Activated T-helper 9 cell treated with anti-CD3 and anti-CD28 coated beads, Interleukin-2, amount 50 U/mL, for 16 hours (primary cell): ENCODE measurements at places on chromosomes 6 and 20.

GRCh38 chr6:24925661-24926060 lies 10.1 kb downstream of the RIPOR2 start:
- DNase-seq, result no peak

DNA sequence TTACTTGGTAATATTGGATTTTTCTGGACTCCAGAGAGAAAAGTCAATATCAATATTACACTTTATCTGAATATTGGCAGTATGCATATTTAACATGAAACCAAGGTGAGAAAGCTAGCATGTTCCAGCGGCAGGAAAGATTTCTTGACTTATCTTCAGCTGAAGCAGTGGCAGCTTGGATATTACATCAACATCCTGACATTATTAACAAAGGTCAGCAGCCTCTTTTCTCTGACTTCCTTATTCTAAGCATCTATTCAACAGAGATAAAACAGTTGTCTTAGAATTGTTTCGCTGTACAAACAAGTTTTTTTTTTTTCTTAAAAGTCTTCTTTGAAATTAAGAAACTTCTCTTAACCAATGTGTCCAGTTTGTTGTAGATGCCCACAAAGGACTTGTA lies 11.8 kb downstream of the DCBLD1 start:
- DNase-seq, result no peak

DNA sequence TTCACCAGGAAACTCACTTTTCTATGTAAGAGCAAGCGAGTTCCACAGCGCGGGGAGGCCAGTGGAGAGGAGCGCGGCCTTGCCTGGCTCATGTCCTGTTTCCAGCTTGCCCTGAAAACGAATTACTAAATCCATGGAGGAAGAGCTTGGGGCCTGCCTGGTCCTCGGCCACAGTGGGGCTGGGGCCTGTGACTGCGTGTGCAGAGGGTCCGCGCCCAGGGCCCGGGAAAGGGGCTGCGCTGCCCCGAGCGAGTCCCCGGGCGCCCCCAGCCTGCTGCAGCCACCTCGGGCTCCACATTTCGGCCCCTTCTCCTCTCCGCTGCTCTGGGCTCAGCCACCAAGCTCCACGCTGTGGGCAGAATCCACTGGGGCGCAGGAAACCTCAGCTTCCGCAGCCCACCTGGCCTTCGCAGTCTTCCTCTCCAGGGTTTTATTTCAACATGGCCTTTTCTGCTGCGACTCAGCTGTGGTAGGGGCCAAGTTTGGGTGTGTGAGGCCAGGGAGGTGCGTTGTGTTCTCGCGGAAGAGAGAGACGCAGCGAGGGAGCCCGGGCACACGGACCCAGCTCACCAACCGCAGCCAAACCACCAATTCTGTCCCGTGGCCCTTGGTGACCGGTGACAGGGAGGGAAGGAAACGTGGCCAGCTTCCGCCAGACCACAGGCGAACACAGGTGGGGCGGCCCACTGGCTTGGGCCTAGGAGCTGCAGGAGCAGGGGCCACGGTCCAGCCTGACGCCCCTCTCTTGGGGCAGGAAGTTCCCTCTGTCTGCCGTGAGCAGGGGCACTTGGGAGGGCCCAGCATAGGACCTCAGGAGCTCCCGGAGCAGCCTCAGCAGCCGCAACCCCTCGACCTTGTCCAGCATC lies 211.4 kb downstream of the ERMARD start:
- no peak for DNase-seq

DNA sequence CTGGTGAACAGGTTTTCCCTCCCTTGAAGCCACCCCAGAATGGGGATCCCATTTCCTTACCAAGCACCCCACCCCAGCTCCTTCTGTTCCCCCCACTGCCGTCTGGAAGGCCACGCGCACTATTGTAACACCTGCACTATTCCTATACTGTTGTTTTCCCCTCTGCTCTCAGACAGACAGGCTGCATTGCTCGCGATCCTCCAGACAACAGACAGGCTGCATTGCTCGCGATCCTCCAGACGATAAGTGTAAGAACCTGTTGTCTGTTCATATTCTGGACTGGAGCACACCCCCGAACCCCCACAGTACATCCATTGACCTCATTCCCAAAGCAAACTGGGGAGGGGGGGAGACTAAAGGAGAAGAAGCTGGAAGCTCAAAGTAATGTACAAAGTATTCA lies 72.7 kb downstream of the LY86 start:
- DNase-seq, result no peak

DNA sequence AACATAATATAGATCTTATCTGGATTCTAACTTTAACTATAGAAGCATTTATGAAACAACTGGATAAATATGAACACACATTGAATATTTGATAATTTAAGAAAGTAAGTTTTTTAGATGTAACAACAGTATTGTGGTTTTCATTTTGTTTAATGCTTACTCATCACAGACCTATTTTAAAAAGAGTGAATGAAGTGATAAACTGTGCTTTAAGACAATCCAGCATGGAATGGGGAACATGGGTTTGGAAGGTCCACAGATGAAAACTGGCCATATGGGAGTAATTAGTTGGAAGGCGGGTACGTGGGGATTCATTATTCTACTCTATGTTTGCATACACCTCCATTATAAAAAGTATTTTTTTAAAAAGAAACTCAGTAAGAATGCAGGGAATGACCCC lies 21.2 kb downstream of the EPB41L2 start:
- DNase-seq, result no peak

DNA sequence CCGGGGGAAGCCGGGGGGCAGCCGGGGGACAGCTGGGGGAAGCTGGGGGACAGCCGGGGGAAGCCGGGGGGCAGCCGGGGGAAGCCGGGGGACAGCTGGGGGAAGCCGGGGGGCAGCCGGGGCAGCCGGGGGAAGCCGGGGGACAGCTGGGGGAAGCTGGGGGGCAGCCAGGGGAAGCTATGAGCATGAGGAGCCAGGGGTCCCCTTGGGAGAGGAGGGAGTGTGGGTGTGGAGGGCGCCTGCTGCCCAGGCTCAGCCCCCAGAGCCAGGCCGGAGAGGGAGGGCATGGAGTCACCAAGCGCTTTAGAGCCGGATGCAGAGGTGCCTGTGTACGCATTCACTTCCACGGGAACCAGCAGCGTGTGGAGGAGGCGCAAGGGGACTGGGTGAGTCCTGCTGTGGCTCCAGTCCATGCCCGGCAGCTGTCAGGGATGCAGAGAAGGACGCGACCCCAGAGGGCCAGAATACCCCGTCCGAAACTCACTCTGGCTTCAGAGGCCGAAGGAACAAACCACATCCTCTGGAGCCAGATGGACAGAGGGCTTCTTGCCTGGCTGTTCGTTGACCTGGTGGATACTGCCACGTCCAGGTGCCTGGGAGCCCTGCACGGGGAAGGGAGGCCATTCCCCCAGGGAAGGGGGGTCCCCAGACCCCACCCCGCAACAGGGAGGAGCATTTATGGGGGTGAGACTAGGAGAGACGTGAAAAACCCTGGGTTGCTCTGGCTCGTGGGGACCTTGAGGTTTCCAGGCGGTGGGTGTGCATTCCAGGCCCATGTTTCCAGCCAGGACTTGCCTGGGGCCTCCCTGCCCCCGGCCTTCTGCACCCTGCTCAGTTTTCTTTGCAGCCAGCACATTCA lies 26.5 kb upstream of the DACT2 start:
- DNase-seq, result no peak

DNA sequence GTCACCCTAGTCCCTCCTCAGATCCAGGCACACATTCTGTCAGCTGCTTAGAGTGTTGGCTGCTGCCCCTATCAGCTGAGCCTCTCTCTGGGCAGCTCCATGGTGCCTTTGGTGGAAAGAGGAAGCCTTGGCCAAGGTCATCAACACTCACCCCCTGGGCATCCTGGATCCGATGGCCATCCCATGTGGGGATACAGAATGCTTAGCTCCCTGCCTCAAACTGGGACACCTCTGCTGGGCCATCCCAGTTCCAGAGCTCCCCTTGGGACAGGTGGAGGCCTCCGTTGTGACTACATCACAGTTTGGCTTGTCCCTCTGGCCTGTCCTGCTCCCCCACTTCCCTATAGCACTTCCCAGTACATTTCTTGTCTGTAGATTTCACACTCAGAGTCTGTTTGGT lies 45.6 kb downstream of the TOX2 start:
- no peak for DNase-seq
